ENCODE measurements at places on chromosomes 6 and 20. TPM values are rescaled to one million over a fixed set of nuclear protein-coding genes. Genes with fewer than 3 reads are reported as not detected.
A peak's percentile ranks its signal among the peaks of the same experiment; 100 is the strongest.

- peaks cover 8% of the 10 kb centered on the region for H3K4me1 ChIP-seq
- DNase-seq = no peak
- H3K27ac ChIP-seq = peak overlapping the region; percentile 11
- H3K4me3 ChIP-seq = no peak overlapping the region
Observed at GRCh38 chr6:38154731-38155130, 335.2 kb downstream of the ZFAND3 start.

- no peaks in the 10 kb centered on the region for H3K36me3 ChIP-seq
- H3K4me1 ChIP-seq = no peaks in the 10 kb centered on the region
- H3K4me3 ChIP-seq = no peak overlapping the region
- peaks cover 1% of the 10 kb centered on the region for H3K27me3 ChIP-seq
- no peak for DNase-seq
- no peak overlapping the region for H3K27ac ChIP-seq
Observed at GRCh38 chr6:104460738-104461483, 398.8 kb downstream of the HACE1 start.

DNA sequence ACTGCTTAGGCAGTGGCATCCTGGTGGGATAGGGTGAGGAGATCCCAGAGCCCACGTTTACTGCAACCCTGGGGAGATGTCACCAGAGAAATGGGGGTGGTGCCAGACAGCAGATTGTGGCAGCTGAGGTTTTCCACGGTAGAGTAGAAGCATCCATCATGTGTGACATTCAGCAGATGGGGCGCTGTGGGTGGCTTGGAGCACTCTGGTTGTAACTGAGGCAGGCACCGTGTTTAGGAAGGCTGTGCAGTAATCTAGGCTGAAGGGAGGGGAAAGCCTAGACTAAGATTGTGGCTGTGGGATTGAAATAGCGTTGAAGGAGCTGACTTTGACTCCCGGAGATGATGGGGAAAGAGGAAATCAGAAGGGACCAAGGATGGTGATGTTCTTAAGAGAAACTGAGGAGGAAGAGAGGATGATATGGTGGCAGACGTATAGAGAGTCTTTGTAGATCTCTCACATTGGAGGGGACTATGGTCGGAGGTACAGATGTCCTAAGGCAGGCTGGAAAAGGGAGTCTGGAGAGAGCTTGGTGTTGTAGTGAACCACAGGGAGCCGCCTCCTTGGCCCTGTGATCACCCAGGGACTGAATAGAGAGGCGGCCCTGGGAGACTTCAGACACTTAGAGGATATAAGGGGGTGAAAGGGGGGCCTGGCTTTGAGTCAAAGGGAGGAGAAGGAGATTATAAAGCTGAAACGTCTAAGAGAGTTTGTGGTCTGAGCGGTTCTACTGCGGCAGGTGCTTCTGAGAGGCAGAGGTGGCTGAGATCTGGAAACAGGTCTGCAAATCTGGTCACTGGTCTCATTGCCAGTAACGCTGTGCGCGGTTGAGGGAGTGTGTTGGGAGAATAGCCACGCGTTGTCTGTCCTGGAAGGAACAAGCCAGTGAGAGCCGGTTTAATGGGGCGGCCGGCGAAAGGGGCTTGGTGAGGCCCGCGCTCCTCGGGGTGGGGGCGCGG, 792 bp upstream of the MICA start:
- peak overlapping the region; percentile 87 for H3K4me3 ChIP-seq
- no peaks in the 10 kb centered on the region for H3K36me3 ChIP-seq
- peak; percentile 34 for DNase-seq
- no peaks in the 10 kb centered on the region for H3K27me3 ChIP-seq
- H3K4me1 ChIP-seq = peaks cover 48% of the 10 kb centered on the region
- peak overlapping the region; percentile 77 for H3K27ac ChIP-seq

DNA sequence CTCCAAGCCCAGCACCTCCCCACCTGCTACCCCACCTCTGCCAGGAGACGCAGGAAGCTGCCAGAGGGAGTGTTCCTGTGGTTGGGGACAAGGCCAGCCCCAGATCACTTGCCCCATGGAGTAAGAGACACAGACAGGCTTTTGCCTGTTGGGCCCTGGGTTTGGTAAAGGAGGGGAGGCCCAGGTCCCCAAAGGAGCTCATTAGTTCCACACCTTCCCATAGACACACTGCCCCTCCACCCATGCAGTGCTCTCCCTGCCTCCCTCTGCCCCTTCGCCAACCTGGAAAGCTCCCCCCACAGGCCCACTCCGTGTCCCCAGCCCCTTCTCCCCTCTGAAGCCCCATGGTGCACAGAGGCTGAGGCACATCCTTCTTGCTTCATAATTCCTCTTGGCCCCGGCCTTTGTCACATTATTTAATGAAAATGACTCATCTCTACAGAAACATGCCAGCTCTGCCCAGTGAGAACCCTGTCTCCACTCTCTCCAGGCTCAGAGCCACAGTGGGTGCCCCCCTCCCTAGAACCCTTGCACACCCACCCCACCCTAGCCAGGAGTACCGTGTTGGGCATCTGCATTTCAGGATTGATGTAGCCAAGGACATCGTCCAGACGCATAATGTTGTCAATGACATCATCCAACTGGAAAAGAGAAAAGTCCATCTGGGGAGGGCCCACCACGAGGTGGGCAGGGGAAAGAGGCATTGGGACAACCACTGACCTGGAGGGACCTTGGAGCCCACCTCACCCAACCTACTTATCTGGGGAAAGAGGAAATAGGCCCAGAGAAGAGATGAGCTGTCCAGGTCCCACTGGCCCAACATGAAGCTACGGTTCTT, 46.0 kb downstream of the TFEB start:
- H3K4me1 ChIP-seq = peaks cover 2% of the 10 kb centered on the region
- DNase-seq = no peak
- H3K36me3 ChIP-seq = no peaks in the 10 kb centered on the region
- no peaks in the 10 kb centered on the region for H3K27me3 ChIP-seq

The BMP7 gene
- total RNA-seq = not detected

The CST1 gene
- total RNA-seq = not detected

DNA sequence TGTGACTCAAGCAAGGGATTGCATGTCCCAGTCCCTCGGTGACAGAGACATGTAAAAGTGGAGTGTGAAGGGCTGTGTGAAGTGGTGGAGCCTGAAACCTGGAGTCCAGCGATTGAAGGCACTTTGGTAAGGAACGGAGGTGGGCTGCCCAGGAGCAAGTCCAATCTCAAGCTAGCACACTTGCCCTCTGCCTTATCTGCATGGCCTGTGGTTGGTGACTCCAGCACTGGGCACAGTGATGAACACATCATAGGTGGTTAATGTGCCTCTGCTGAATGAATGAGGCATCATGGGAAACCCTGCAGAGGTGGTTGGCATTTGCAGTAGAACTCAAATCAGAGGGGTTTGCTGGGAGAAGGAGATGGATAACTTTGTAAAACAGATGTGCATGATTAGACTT, 14.9 kb upstream of the ULBP3 start:
- no peaks in the 10 kb centered on the region for H3K36me3 ChIP-seq
- H3K27ac ChIP-seq = no peak overlapping the region
- no peak for DNase-seq

The KCNK5 gene
- total RNA-seq = 0.16 TPM

DNA sequence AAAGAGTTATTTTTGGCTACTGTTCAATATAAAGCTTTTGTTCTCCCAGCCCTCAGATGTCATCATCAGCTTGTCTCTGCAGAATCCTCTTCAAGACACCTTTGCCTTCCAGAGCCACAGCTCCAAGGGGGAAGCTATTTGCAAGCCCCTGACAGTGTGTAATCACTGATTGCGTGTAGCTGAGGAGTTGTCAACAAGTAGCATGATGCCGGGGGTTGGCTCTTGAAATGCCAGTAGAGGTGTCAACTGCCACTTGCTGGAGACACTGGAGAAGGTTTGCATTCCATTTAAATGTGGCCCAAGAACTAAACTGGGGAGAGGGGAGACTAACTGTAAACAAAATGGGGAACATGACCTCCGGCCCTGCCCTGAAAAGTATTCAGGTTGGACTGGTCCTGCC, 44.3 kb upstream of the PDYN start:
- DNase-seq = no peak
- H3K4me1 ChIP-seq = no peaks in the 10 kb centered on the region
- H3K27ac ChIP-seq = no peak overlapping the region
- H3K4me3 ChIP-seq = no peak overlapping the region
- H3K36me3 ChIP-seq = no peaks in the 10 kb centered on the region

Measured in naive thymus-derived CD8-positive, alpha-beta T cell (primary cell).